Inflammatory macrophage (primary cell): ENCODE measurements at places on chromosomes 4 and X.

DNA sequence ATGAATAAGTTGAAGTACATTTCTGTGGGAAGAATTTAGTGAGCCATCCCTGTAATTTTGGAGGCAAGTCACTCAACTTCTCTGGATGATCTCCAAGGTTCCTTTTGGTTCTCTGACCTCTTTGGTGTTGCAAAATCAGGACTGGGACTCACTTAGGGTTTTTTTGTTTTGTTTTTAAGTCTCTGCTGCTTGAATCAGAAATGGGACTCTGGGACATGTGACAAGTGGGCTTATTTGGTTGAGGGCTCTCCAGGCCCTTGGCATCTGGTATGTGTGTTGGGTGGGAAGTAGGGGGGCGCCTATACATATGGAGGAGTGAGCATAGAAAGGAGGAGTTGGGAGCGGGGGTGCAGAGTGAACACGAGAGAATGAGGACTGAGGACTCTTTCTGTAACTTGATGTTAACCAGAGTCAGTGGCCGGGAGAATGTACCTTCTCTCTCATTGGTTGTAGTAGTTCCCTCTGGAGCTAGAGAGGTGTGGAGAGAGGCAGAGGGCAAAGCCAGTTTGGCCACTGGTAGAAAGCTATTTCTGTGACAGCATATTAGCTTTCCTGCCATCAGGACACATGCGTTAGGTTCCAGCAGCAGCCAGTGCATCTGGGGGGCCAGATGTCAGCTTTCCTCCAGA lies 1.9 kb downstream of the ARHGAP10 start:
- peak; percentile 31 for DNase-seq

DNA sequence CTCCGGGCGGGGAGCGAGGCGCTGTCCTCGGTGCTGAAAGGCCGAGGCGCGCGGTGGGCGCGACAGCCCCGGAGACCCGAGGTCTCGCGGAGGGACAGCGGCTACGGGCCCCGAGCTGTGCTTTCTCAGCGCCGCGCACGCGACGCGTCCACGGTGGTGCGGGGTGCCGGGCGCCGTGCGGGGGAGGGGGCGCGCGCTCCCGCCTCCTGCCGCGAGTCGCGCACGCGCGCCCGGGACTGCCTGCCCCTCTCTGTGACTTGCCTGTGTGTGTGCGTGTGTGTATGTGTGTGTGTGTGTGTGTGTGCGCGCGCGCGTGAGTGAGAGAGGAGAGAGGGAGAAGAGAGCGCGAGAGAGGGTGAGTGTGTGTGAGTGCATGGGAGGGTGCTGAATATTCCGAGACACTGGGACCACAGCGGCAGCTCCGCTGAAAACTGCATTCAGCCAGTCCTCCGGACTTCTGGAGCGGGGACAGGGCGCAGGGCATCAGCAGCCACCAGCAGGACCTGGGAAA lies at the start of gene GRIA2:
GRIA2 (plus strand) TSS at position 358 of the 511 bp plus-strand sequence. CDS start 315 bp downstream, outside the sequence.
- peak; percentile 27 for DNase-seq

- no peak for DNase-seq
Measured at GRCh38 chr4:80268936-80269335, 2.5 kb downstream of the FGF5 start.

DNA sequence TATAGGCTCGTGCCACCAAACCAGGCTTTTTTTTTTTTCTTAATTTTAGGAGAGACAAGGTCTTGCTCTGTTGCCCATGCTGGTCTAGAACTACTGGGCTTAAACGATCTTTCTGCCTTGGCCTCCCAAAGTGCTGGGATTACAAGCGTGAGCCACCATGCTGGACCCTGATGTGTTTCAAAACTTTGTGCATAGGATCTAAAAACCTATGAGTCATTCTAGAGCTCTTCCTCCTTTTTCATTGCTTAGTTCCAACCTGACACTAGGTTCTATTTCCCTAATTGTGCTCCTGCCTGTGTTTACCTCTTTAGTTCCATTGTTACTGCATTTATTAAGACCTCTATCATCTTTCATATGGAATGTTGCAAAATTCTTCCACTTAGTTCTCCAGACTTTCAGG lies 57.3 kb downstream of the HPGD start:
- no peak for DNase-seq

- no peak for DNase-seq
Measured at GRCh38 chr4:7095611-7096155, 27.8 kb upstream of the GRPEL1 start.

DNA sequence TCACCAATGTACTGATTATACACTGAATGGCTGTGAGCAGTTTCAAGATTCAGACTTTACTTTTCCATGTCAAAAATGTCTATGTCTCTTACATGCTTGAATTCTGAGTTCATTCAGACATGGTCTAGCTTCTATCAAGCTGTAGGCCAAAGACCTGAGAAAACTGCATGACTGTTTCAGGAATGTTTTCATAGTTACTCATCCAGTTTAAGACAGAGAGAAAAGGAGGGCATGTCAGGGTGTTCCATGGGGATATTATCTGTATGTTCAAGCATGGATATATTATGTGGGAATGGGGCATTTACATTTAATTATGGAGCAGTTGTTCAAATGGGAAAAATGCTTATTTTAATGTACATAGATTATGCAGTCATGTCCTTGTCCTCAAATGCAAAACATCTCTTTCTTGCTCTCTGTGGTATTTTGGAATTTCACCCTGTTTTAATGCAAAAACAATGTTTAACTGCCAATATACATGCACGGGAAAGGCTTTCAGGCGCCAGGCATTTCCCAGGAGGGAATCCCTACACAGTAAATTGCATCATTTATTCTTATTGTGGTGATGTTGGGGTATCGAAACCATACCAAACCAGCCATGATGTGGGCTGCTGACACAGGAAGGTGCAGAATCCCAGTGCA lies 429.1 kb upstream of the INTU start:
- DNase-seq, result no peak

- peak; percentile 44 for DNase-seq
Measured at GRCh38 chrX:2692221-2693112, 1.4 kb downstream of the CD99 start.

- DNase-seq, result no peak
Measured at GRCh38 chr4:78566834-78567499, 15.4 kb downstream of the ANXA3 start.

DNA sequence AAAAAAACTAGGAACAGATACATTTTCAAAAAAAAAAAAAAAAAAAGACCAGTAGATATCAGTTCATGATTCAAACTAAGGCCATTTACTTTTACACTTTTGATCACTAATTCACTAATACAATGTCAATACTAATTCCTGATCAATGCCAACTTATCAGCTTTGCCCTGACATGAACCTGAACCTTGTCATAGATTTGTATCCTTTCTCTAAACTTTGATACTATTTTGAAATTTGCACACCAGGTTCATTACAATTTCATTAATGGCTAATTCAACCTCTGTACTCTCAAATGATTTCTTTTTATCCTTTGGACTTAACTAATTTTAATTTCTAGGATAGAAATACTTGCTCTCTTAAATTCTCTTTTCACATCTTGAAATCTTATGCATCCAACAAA lies 37.7 kb downstream of the UGT2B7 start:
- DNase-seq, result no peak

DNA sequence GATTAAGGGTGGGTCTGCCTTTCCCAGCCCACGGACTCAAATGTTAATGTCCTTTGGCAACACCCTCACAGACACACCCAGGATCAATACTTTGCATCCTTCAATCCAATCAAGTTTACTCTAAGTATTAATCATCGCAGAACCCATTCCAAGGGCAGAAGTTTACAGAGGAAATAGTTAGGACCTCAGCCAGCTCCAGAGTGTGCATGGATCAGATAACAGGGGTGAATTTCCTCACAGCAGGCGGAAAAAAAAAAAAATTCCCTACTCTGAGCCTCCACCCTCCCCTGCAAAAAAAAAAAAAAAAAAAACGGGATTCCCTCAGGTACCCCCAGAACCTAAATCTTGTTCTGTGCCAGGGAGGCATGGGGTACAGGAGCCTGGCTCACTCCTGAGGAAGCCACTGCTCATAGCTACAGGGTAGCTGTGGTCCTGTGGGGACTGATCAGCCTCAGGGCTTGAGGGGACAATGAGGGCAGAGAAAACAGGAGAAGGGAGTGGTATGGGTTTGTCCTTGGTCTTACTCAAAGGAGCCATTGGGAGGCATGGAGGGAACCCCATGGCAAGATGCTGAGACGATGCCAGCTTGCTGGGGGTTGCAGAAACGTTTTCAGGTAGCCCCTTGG lies 113.0 kb downstream of the DHRSX start:
- DNase-seq, result no peak

DNA sequence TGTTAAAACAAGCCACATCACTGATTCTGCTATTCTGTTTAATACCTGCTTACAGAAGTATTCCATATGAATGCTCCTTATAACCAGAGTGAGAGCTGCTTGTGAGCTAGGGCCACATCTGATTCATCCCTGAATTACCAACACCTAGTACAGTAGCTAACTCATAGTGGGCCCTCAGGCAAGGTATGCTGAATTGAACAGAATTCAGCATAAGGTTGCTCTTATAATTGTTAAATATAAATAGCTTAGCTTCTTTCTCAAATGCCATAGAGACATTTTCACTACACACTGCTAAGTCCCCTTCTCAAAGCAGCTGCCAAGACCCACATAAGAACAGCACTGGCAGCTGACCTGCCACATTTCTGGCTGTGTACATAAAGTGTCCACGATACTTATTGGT lies 27.0 kb upstream of the MCF2 start:
- DNase-seq, result no peak

- peak; percentile 71 for DNase-seq
Measured at GRCh38 chr4:184814686-184815045, 11.1 kb downstream of the ACSL1 start.

GRCh38 chr4:123345935-123346300 lies 50.7 kb upstream of the SPRY1 start:
- DNase-seq, result no peak

DNA sequence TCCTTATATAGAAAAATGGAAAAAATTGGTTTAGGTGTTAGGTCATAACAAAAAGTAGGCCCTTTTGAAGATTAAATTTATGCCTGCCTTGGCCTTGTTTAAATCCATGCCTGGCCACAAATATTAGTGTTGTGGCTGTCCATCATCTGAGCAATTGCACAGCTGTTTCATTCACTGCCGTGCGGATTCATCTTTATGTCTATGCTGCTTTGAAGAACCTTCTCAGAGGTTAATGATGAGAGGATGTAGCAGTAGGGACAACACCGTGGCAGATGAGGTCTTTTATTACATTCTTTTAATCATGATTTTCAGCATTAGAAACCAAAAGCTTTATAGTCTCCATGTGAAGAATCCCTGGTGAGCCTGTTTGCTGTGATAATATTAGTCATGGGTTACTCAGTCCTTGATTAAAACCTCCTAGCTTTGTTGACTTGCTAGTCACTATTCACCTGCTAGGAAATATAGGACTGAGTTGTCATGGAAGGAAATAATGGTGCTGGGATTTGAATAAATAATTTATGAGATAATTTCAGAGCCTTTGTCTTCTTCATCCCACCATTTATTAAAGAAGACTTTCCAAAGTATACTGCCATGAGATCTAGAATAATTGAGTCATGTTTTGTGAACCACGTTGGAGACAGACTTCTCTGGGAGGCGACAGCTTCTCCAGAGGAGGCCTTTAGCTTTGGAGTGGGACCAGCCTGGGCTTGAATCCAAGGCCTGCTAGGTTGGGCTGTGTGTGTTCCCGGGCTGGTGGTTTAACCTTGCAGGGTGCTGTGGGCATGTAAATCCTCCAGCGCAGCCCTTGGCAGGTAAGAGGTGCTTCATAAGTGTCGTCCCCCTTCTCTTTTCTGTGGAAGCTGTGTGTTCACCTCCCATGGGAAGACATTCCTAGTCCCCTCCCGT lies 53.5 kb downstream of the PTTG2 start:
- DNase-seq, result no peak

GRCh38 chrX:769796-770195 lies 139.2 kb downstream of the SHOX start:
- no peak for DNase-seq

DNA sequence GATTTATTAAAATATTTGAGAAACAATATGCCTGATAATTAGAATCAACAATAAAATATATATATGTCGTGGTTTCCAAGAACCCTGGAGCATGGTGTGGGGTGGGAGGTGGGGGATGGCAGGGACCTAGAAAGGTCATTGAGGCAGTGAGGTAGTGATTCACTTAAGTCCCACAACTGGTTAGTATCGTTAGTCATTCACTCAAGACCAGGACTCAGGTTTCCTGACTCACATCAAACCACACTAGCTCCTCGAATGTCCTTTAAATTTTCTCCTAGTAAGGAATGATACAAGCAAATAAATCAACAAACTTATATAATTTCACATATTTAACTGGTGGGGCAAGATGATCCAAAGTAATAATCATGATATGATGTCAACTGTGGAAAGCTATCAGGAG lies 158.8 kb upstream of the AADAT start:
- no peak for DNase-seq

DNA sequence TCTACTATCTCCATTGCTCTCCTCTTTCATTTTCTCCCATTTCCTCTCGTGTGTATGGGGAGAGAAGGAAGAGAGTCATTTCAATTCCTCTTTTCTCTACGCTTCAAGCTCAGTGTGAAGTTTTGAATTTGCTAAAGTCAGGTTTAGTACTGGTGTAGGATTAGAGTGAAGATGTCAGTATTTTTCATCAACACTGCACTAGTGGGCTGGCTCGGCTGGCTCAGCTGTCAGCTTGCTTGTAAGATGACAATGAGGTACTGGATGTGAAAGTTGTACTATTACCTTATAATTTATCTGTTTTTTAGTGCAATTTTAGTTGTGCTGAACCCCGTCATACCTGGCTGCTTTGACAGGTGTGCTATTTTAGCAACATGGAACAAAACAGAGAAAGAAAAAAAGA lies 2.1 kb upstream of the SH2D1A start:
- no peak for DNase-seq

- no peak for DNase-seq
Measured at GRCh38 chrX:106608016-106608415, 3.8 kb upstream of the RADX start.

DNA sequence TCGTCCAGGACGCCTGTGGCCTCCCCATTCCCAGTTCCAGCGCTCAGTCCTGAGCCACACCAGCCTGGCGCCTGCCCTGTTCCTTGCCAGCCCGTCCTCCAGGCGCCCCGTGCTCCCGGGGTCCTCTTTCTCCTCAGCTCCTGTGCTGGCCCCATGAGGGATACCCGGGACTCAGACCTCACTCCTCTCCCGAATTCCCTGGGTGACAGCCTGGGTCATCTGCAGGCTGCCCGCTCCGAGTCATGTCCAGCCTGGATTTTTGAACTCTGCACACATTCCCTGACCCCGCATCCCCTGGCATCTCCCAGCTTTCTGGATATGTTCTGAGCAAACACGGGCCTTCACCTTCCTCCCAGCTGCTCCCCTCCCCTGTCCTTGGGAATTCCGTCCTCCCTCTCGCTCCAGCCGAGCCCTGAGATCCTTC lies 14.9 kb upstream of the ADD1 start:
- no peak for DNase-seq

DNA sequence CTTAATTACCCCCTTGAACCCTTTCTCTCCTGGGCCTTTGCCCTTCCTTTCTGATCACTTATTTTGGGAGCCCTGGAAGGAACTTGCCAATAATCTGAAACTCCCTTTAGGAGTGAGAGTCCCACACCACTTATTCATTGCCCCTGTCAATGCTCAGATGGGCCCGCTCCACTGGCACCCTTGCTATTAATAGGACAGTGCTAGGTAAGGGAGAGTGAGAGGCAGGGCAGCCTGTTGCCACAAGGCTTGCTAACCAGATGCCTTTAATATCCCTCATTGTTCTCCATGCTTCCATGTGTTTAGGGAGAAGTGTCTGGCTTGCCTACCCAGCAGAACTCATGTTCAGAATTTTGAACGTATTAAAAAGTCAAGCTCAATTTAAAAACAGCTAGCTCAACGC lies 1.7 kb upstream of the NHS start:
- DNase-seq, result no peak

- DNase-seq, result no peak
Measured at GRCh38 chr4:106019771-106020170, 124.5 kb downstream of the NPNT start.

- no peak for DNase-seq
Measured at GRCh38 chr4:76677571-76678326, 220.2 kb downstream of the SOWAHB start.
